ENCODE measurements at places on chromosomes 6 and 20. TPM values are rescaled to one million over a fixed set of nuclear protein-coding genes. Genes with fewer than 3 reads are reported as not detected.

Gene FOXQ1
- total RNA-seq = not detected

Gene THEMIS
- not detected for total RNA-seq

Gene INSM1
- not detected for total RNA-seq

Gene CD109
- 28.7 TPM for total RNA-seq

Gene ACTR5
- 8.7 TPM for total RNA-seq

Gene GPR63
- 0.13 TPM for total RNA-seq

Gene TRIM10
- total RNA-seq = not detected

Gene DSP
- 59.2 TPM for total RNA-seq

Gene SNAP25
- 0.25 TPM for total RNA-seq

Gene TBXT
- not detected for total RNA-seq

Gene CYP24A1
- total RNA-seq = not detected

Gene TRAPPC3L
- total RNA-seq = under 0.01 TPM

Gene TP53TG5
- not detected for total RNA-seq

Gene RFX6
- not detected for total RNA-seq

Measured in bladder microvascular endothelial cell (primary cell).